ENCODE measurements at places on chromosomes 2 and 18.
A peak's percentile ranks its signal among the peaks of the same experiment; 100 is the strongest.

- DNase-seq = no peak
These were observed 15.7 kb upstream of the PIK3C3 start for GRCh38 chr18:41939326-41939725.

DNA sequence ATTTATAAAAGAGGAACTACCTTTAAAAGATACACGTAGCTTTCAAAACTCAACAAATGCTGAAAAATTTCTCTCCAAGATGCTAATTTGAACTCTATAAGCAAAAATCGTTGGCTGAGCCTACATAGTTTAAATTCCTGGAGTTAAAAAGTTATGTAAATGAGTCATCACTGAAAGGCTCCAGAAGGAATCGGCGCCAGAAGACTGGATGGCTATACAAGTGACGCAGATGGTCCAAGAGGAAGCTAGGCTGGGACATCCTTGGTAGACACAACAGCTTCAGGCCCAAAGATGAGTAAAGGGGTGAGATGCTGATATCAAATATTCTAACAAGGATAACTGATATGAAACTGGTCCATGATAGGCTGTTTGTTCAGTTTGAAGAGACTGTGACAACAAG, 22.8 kb upstream of the DNAH6 start:
- DNase-seq = no peak

- DNase-seq = no peak
These were observed 1728.3 kb downstream of the SUCLG1 start for GRCh38 chr2:82730811-82731210.

DNA sequence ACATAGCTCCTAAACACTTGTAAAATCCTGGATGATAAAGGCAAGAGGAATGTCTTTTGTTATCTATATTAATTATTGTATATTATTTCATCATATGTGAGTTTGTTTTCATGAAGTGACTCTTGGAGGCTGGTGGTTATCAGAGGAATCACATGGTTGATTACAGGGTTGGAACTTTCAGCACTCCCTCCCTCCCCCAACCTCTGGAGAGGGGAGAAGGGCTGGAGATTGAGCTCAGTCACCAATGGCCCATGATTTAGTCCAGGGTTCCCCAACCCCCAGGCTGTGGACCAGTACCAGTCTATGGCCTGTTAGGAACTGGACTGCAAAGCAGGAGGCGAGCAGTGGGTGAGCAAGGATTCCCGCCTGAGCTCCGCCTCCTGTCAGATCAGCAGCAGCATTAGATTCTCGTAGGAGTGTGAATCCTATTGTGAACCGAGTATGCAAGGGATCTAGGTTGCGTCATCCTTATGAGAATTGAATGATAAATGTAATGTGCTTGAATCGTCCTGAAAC, 37.7 kb downstream of the FBXO48 start:
- DNase-seq = no peak

GRCh38 chr2:133675-134593, 87.6 kb upstream of the FAM110C start:
- no peak for DNase-seq

GRCh38 chr18:62928326-62928725, 213.0 kb downstream of the PHLPP1 start:
- DNase-seq = no peak

- no peak for DNase-seq
These were observed 241.7 kb upstream of the HDAC4 start for GRCh38 chr2:239642406-239643004.

DNA sequence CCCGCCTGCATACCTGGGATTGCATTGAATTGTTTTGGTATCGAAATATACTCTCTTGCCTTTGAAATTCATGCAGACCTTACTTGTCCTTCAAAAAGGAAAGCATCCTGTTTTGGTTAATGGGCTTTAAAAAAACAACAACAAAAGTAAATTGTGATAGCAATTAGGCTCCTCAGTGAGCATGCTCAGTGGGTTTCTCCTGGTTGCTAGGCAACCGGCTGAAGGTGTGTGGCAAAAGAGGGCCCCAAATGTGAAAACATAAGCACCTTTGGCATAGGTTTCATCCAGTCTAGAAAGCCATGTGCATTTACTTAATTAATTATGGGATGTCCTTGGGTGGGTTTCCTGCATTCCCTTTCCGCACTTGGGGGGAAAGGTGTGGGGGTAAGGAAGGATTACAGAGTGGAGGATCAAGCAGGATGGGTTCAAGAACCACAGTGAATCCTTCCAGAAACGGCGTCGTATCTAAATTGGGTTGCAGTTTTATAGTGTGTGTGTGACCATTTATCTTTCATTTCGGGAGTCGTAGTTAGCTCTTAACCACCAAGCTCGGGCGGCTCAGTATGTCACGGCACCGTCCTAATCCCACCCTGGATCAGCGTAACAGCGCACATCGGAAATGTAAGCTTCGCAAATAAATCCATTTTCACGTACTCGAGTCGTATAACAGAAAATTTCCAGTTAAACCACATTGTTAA, 274.9 kb upstream of the TCF4 start:
- DNase-seq = no peak

GRCh38 chr2:64574871-64575270, 50.7 kb downstream of the AFTPH start:
- DNase-seq = no peak

- no peak for DNase-seq
These were observed 48.9 kb upstream of the LRP1B start for GRCh38 chr2:142179686-142180085.

GRCh38 chr18:75544051-75544481, 116.6 kb upstream of the SMIM21 start:
- no peak for DNase-seq

DNA sequence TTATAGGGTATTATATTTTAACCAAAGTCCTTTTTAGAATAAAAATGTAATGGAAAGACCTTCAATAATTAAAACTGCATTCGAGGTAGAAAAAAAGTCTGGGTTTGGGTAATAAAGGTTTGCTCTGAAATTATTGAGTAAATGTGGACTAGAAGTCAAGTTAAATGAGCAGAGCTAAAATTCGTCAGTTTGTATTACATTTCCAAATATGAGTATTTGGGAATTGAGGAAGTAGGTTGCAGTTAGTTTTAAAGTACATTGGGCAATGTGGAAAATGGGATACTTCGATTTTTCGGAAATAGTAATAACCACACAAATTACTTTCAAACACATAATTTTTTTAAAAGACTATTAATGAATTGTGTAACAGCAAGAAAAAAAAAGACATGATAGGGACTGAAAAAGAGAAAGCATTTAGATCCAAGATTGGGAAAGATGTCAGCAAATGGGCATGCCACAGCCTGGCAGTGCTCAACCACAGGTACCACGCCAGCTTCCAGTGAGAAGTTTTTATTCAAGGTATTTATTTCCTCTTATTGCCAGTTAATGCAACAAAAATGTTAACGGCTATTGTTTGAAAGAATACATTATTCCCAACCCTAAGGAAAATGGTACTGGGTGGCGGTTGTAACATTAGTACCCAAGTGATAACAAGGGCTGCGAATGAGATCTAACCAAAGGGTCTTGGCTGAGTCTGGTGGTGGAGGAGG, 50.0 kb downstream of the TTC39C start:
- no peak for DNase-seq

DNA sequence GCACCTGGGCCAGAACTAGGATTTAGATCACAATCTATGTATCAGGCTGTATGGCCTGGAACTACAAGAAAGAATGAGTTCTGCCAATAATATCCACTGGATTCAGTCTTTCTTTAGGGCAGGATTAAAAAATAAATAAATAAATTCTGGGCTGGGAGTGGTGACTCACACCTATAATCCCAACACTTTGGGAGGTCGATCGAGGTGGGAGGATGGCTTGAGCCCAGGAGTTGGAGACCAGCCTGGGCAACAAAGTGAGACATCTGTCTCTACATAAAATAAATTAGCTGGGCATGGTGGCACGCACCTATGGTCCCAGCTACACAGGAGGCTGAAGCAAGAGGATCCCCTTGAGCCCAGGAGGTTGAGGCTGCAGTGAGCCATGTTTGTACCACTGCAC, 8.1 kb downstream of the AMMECR1L start:
- no peak for DNase-seq

GRCh38 chr2:108491848-108492247, 42.4 kb upstream of the LIMS1 start:
- no peak for DNase-seq

DNA sequence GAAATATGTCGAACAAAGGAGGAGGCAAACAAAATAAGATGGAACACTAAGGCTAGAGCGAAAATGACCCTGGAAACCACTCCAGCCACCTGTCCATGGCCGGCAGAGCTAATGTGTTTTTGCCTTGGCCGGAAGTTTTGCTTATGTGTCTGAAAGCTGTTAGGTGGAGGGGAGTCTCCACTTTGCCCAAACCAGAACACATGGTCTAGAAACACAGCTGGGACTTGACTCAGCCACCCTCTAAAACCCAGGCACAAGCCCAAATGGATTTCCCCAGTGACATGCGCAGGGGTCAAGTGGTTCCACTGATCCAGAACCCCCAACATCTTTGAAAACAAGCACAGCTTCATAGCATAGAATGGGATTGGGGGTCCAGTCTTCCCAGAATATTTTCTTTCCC, 159.3 kb downstream of the ZBTB7C start:
- no peak for DNase-seq

- peak; percentile 76 for DNase-seq
These were observed 49.3 kb downstream of the SP110 start for GRCh38 chr2:230170532-230170931.

GRCh38 chr18:44715245-44715644, 34.6 kb downstream of the SETBP1 start:
- no peak for DNase-seq

Data from NCI-H774 (cell line).